Upper lobe of right lung (tissue), 1 donor: ENCODE measurements at places on chromosomes 5 and 9.
A peak's percentile ranks its signal among the peaks of the same experiment; 100 is the strongest.

DNA sequence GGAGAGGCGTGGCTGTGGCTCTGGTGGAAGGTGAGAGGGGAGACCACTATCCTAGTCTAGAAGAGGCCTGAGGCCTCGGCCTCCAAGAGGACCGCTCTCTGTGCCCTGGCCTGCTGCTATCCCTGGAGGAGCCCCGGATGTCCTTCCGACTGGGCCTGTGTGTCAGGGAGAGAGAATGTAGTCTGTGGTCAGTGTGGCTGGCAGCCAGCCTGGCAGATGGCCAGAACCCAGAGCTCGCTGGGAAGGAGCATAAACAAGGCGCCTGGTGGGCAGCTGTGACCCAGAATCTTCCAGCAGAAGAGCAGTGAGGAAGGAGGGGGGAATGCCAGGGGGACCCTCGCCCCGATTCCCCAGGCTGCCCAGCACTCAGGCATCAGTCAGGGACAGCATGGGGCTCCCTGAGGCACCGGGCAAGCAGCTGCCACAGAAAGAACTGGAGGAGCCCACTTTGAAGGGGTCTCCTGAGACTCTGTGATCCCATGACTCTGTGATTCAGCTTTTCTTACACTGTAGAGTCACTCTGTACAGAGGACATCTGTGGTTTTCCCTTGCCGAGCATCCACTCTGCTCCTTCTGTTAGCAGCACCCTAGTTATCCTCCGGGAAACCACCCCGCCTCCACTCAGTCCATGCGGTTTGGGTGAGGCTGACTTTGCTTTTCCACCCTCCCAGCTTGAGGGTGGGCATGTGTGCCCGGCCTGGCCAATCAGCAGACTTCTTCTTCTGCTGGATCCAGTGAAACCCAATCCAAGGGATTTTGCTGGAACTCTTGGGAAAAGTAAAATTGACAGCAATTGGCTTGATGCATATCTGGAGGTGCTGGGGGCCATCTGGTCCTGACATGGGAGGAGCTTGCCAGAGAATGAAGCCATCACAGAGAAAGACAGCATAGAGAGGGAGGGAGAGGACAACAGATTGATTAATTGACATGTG is 46.2 kb upstream of the PWWP2A start:
- DNase-seq: peak; percentile 92

GRCh38 chr5:123282444-123282843 is 140.8 kb downstream of the CEP120 start:
- DNase-seq: no peak

- no peak for DNase-seq
These were observed 6.0 kb upstream of the IRX4 start for GRCh38 chr5:1888541-1889251.

- DNase-seq: no peak
These were observed 210.8 kb downstream of the TSSK1B start for GRCh38 chr5:113223831-113224604.

- DNase-seq: peak; percentile 64
These were observed 3.5 kb downstream of the NRARP start for GRCh38 chr9:137298401-137299202.

- no peak for DNase-seq
These were observed 90.1 kb downstream of the STARD4 start for GRCh38 chr5:111422245-111422644.

- peak; percentile 22 for DNase-seq
These were observed 23.2 kb downstream of the ZBTB34 start for GRCh38 chr9:126883636-126884035.

GRCh38 chr9:419571-420171 is 205.0 kb downstream of the DOCK8 start:
- no peak for DNase-seq

DNA sequence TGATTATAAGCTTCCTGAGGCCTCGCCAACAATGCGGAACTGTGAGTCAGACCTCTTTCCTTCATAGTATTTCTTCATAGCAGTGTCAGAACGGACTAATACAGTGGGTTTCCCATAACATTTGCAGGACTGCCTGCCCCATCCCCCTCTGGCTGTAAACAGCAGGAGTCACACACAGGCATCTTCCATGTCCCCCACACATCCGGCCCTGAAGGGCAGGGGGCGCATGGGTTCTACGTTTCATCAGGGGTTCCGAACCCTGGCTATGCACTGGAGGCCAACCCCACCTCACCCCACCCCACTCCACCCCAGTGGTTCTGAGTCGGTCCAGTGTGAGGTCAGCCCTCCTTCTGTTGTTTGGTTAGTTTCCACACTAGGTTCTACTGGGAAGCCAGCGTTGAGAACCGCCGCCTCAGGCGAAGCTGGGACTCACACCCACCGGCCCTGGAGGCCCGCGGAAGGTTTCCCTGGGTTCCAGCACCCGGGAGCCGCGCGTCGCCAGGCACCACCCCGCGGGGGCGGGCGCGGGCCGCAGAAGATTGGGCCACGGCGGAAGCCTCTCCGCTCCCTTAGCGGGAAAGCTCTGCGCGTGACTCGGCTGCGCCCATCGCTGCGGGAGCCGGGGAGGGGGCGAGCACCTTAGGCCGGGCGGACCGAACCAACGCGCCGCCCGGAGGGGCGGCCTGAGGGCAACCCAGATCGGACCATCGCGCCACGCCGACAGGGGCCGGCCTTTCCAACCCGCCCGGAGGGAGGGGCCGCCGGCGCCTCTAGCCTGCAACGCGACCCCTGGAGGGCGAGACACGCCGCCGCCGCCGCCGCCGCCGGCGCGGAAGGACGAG is at the start of gene RUSC2:
Gene RUSC2, plus strand, starts transcription at position 799 of the 842 bp plus-strand sequence. CDS start 56,411 bp downstream, outside the sequence.
- peak; percentile 94 for DNase-seq

GRCh38 chr5:171149333-171149732 is 159.7 kb upstream of the TLX3 start:
- no peak for DNase-seq

- DNase-seq: no peak
These were observed 85.2 kb upstream of the CLINT1 start for GRCh38 chr5:157944077-157944633.

DNA sequence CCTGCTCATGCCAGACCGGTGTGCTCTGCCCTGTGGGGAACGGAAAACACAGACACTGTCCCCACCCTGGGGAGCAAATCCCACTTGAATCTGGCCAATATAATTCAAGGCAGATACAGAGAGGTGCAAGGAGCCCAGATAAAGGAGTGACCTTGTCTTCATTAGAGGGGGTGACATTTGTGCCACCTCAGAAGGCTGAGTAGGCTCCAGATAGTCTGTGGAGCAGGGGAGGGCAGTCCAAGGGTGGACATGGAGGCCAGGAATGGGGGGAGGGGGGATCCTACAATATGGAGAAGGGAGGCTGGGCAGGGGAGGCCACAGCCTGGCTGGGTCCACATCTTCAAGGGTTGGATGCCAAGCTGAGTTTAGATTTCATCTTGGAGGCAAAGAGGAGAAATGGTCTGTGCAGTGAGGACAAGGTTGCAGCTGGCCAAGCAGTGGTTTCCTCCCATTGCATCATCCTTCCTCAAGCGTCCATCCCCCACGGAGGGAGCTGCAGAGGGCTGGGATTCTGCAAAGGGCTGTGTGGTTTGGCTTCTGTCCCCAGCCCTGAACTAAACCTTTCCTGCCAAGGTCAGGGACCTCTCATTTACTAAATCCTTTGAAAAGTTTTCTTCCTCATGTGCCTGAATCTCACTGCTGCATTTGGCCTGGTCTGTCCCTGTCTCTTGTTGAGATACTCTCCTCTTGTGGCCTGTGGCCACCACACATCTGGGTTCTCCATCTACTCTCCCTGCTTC is 60.1 kb downstream of the GALNT12 start:
- no peak for DNase-seq

- no peak for DNase-seq
These were observed 1.5 kb upstream of the RASGRF2 start for GRCh38 chr5:80958616-80959015.

GRCh38 chr9:33517373-33517772 is 6.7 kb upstream of the ANKRD18B start:
- DNase-seq: no peak

GRCh38 chr9:137247135-137247915 is 3.8 kb upstream of the STPG3 start:
- peak; percentile 86 for DNase-seq

- no peak for DNase-seq
These were observed 28.0 kb upstream of the DMRT3 start for GRCh38 chr9:948497-948896.

DNA sequence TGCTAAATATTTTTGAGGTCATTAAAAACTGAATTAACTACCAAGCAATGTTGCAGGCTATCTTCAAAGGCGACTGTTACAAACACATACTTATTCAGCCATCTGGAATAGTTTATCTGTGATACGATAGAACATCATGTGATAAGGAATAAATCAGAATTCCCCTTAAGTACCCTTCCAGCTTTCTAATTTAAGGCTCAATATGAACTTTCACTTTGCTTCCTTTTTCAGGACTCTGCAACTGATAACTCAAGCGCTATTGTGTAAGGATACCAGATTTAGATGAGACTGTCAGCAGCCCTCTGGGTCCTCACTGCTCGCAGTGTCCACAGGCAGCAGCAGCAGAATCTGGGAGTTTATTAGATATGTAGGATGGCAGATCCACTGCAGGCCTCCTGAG is 416.3 kb downstream of the SPATA31D1 start:
- DNase-seq: no peak

- DNase-seq: no peak
These were observed 271.6 kb downstream of the GABRB2 start for GRCh38 chr5:161274951-161275350.

DNA sequence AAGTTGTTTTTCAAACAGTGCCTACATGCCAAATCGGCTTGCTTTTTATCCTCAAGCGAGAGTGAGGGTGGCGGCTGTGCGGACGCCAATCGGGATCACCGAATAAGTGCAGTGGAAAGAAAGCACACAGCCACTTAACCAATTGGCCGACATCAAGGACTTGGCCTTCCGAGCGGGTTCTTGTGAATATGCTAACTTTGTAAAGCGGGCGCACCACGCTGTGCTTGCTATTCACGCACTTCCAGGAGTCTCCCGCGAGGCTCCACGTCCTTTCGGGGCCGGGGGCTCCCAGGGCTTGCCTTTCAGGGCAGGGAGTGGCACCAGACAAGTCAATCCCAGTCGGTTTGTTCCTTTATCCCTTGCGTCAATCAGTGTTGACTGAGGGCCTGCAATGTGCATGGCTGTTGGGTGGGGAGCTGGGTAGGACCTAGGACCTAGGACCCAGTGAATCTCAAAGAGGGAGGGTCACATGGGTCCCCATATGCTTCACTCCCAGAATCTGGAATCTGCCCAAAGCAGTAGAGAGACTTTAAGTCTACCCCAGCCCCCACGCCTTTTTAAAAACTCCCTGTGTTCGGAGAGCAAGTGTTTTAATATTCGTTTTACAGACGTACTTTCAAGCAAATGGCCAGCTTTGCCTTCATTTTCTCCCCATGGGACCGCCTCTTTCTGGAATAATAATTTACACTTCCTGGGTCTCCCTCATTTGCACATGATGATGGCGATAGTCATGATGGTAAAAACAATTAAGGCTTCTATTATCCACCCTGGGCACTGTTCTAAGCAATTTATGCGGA is 2.0 kb upstream of the GCNT4 start:
- peak; percentile 70 for DNase-seq

- DNase-seq: no peak
These were observed 43.5 kb upstream of the ANKDD1B start for GRCh38 chr5:75567710-75568109.

DNA sequence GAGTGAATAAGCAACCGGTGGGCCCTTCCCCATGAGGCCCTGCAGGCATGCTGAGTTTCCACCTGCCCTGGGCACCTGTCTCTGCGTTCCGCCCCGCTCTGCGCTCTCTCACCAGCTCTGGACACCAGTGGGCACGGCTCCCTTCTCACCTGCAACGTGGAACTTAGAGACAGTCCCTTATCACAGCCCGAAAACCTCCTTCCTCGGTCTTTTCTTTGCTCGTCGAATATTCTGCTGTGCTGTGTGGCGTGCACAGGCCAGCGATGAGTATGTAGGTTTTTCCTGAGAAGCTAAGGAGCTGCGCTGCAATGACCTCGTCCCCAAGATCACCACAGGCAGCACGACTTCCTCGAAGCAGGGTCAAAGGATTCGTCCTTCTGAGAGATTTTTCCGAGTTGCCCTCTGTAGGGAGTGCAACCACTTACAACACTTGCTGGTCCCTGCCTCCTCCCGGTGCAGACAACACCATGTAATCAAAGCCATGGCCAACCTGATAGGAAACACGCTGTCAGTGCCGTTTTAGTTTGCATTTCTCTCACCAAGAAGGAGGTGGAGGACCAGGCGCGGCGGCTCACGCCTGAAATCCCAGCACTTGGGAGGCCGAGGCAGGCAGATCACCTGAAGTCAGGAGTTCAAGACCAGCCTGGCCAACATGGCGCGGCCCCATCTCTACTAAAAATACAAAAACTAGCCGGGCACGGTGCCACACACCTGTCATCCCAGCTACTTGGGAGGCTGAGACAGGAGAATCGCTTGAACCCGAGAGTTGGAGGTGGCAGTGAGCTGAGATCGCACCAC is 27.2 kb upstream of the NOTCH1 start:
- DNase-seq: no peak

- DNase-seq: no peak
These were observed 215.0 kb downstream of the GAPVD1 start for GRCh38 chr9:125476645-125477044.

- no peak for DNase-seq
These were observed 48.2 kb downstream of the ERMP1 start for GRCh38 chr9:5784526-5785315.

GRCh38 chr5:79837761-79838551 is 148.3 kb downstream of the CMYA5 start:
- no peak for DNase-seq

DNA sequence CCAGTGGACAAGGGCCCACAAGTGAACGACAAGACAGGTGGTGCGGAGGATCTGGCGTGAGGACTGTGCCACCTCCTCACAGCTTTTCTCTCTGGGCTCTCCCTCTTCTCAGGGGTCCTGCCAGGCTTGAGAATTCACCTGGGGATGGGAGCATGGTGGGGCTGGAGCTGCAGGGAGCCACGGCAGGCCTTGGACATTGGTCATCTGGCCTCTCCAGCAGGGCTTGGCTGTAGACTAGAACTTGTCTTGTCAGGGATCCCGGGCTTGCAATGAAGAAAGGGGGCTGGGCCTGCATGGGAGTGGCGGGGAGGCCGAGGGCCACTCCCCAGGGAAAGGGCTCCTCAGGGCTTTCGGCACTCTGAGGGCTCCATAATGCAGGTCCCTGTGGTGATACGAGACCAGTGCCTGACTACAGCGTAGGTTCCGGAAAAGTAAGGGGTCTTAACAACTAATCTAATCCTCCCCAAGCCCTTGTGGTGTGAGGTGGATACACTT is 126.7 kb downstream of the MACROH2A1 start:
- no peak for DNase-seq

DNA sequence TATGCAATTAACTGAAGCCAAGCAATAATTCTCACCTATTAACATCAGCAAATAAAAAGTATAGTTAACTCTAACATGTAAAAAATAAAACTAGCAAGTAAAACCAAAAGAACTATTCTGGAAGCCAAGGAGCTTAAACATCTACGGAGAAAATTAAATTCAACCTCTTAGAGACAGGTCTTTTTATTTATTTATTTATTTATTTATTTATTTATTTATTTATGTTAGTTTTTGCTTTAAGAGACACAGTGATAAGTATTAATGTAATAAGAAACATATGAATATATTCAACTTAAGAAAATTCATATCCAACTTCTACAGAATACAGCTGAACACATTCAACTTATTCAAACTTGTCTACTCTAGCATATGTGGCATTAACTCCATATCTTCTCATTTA is 472.1 kb upstream of the IZUMO3 start:
- no peak for DNase-seq

- no peak for DNase-seq
These were observed 113.3 kb upstream of the LHFPL2 start for GRCh38 chr5:78761840-78762239.
